Neural progenitor cell (in vitro differentiated cells): ENCODE measurements at places on chromosomes 12 and 14. TPM values are rescaled to one million over a fixed set of nuclear protein-coding genes. Genes with fewer than 3 reads are reported as not detected.

CRY1 gene
- 36.7 and 51.3 TPM in 2 replicates for total RNA-seq

SLC2A3 gene
- total RNA-seq: 462 and 548 TPM in 2 replicates

LPAR5 gene
- 0.04 and 0.22 TPM in 2 replicates for total RNA-seq

RNF10 gene
- total RNA-seq: 75.9 and 131 TPM in 2 replicates

TCTN2 gene
- total RNA-seq: 15.6 and 15.8 TPM in 2 replicates

- H3K27me3 ChIP-seq: no peaks in the 10 kb centered on the region
- no peak overlapping the region for H3K27ac ChIP-seq
- no peak for DNase-seq
- peaks cover 15% of the 10 kb centered on the region for H3K36me3 ChIP-seq
- no peaks in the 10 kb centered on the region for H3K4me1 ChIP-seq
Measured at GRCh38 chr14:52640137-52640536, 55.2 kb downstream of the ERO1A start.

DNA sequence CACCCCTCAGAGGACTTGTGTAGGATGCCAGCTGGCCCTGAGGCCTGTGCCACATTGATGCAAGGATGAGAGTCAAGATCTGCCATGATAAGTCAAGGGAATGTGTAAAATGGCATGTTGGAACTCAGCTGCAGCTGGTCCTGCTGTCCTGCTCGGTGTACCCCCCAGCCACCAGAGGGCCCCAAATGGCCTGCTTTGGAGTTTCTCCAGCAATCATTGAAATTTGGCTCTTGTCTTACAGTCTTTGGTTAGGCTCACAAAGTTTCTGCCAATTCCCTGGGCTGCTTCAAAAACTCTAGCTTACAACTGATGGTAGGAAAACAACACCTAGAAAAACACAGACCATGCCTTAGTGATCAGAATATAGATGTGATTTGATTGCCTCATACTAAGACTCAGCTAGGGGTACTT is 76.8 kb downstream of the HSD17B6 start:
- H3K36me3 ChIP-seq: no peaks in the 10 kb centered on the region
- H3K27me3 ChIP-seq: no peaks in the 10 kb centered on the region
- peak; percentile 80 for DNase-seq

GRCh38 chr14:51310505-51310944 is 70.5 kb downstream of the TMX1 start:
- H3K4me1 ChIP-seq: no peaks in the 10 kb centered on the region
- DNase-seq: no peak
- H3K36me3 ChIP-seq: no peaks in the 10 kb centered on the region

DNA sequence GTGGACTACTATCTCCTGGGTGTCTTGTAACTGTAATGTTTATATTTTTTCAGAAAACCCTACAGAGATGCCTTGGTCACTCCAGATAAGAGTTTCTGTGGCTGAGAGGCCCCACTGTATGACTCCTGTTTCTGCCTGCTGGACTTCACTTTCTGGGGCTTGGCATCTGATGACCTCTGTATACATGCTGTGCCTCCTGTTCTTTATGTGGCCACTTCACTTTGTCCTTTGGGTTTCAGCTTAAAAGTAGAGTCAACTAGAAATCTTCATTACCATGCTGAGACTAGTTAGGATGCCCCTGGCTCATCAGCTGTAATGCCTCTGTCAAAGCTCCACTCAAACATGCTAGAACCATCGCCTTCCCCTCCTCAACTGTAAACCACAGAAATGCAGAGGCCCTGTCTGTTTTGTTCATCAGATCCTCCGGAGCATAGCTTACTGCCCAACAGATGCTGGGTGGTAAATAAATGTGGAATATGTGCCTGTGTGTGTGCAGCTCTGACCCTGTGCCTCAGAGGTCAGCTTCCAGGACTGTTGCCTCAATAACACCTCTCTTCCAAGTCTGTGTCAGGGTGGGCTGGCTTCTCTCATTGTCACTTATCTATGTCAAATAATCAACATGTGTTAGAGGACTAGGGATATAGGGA is 25.5 kb downstream of the ZNF664 start:
- DNase-seq: no peak

GRCh38 chr14:35158951-35159653 is 36.8 kb downstream of the PRORP start:
- peak overlapping the region; percentile 6 for H3K27ac ChIP-seq
- DNase-seq: peak; percentile 75
- H3K4me3 ChIP-seq: no peak overlapping the region
- H3K27me3 ChIP-seq: no peaks in the 10 kb centered on the region
- peaks cover 14% of the 10 kb centered on the region for H3K4me1 ChIP-seq

- no peak overlapping the region for H3K4me3 ChIP-seq
- H3K27me3 ChIP-seq: no peaks in the 10 kb centered on the region
- no peaks in the 10 kb centered on the region for H3K36me3 ChIP-seq
- peaks cover 6% of the 10 kb centered on the region for H3K4me1 ChIP-seq
- no peak overlapping the region for H3K27ac ChIP-seq
Measured at GRCh38 chr14:22657861-22658260, 13.7 kb upstream of the OR6J1 start.

DNA sequence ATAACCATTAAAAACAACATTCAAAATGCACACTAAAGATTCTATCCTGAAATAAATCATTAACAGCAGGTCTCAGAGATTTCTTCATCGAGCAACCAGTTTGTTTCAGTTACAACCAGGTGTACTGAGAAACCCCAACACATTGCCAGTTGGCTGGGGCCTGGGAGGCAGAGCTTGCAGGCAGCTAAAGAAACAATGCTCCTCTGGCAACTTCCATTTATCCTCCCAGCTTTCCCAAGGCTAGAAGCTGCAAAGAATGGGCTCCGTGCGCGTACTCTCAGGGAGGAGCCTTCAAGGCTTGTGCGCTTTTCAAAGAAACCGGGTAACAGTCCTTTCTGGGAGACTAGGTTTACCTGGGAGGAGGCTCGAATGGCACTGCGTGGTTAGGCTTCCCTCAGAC is 181.6 kb downstream of the MSRB3 start:
- peaks cover 7% of the 10 kb centered on the region for H3K4me1 ChIP-seq
- DNase-seq: peak; percentile 53
- H3K4me3 ChIP-seq: no peak overlapping the region
- no peaks in the 10 kb centered on the region for H3K36me3 ChIP-seq

- no peaks in the 10 kb centered on the region for H3K36me3 ChIP-seq
- H3K4me1 ChIP-seq: peaks cover 22% of the 10 kb centered on the region
- no peak overlapping the region for H3K4me3 ChIP-seq
Measured at GRCh38 chr12:93061473-93062419, 132.7 kb upstream of the EEA1 start.

DNA sequence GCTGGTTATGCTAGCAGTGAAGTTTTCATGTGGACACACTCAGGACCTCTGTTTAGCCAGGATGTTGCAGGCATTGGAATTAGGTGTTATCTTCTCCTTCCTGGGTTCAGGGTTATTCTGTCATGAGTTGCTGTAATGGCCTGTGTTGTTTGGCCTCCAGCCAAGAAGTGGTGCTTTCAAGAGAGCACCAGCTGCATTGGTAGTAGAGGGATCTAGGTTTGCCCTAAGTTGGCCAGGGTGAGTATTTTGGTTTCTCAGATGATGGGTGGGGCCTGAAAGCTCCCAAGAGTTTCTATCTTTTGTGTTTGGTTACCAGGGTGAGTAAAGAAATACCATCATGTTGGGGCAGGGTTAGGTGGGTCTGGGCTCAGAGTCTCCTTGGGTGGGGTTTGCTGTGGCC is 2.7 kb upstream of the GZMH start:
- H3K27ac ChIP-seq: no peak overlapping the region
- H3K27me3 ChIP-seq: no peaks in the 10 kb centered on the region
- H3K4me3 ChIP-seq: no peak overlapping the region
- no peaks in the 10 kb centered on the region for H3K36me3 ChIP-seq
- no peak for DNase-seq
- no peaks in the 10 kb centered on the region for H3K4me1 ChIP-seq

DNA sequence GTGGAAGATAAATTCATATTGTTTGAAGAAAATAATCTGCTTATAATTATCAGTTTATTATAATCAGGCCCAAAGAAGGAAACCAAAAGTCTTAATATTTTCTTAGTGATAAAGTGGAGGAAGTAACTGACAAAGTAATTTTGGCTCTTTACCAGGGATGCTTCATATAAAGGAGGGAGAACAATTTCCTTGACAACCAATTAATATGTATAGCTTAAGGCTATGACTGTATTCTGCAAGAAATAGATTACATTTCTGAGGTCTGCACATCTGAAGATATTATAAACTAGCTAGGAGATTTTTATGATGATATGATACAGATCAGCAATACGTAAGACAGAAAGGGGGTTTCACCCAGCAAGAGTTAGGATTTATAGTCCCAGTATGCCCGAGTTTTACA is 90.8 kb downstream of the BICD1 start:
- no peaks in the 10 kb centered on the region for H3K4me1 ChIP-seq
- H3K36me3 ChIP-seq: peaks cover 11% of the 10 kb centered on the region
- DNase-seq: no peak
- H3K4me3 ChIP-seq: no peak overlapping the region

GRCh38 chr14:103476631-103477030 is 46.0 kb downstream of the CKB start:
- no peak for DNase-seq
- no peak overlapping the region for H3K4me3 ChIP-seq
- no peaks in the 10 kb centered on the region for H3K27me3 ChIP-seq
- H3K36me3 ChIP-seq: peaks cover 14% of the 10 kb centered on the region
- no peaks in the 10 kb centered on the region for H3K4me1 ChIP-seq

- DNase-seq: peak; percentile 18
- H3K27me3 ChIP-seq: no peaks in the 10 kb centered on the region
- no peaks in the 10 kb centered on the region for H3K36me3 ChIP-seq
- peaks cover 6% of the 10 kb centered on the region for H3K4me1 ChIP-seq
Measured at GRCh38 chr14:69013943-69014782, 35.1 kb upstream of the ACTN1 start.

DNA sequence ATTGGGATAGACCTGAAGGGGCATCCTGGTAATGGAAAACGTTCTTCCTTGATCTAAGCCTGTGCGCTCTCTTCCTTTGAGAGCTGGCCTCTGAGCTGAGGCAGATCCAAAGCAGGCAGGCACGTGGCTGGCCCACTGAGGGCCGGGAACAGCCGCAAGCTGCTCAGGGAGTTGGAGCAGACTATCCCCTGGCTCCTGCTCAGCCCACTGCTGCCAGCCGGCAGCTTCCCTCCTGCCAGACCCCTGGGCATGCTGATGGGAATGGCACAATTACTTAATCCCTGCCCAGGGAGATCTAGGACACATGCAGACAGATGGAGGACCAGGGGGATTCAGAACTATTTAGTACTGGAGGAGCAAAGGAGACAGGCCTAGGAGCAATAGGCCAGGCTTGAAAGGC is 14.4 kb downstream of the NEUROD4 start:
- H3K4me1 ChIP-seq: peaks cover 10% of the 10 kb centered on the region
- no peaks in the 10 kb centered on the region for H3K36me3 ChIP-seq
- no peaks in the 10 kb centered on the region for H3K27me3 ChIP-seq
- no peak overlapping the region for H3K4me3 ChIP-seq

DNA sequence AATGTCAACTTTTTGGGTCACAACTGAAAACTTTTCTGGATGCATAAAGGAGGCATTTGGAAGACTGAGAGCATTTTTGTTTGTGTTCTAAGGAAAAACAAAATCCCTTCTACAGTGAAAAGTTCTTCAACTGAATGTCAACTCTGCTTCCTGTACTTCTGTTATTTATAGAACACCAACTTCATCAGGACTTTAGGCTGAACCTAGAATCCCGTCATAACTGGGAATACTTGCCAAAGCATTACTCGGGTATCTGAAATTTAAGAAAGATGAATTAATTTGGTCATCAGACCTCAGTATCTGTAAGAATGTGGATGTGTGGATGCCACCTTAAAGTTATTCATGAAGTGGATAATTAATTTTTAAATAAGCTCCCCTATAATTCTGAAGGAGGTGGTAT is 73.2 kb downstream of the FERMT2 start:
- DNase-seq: no peak
- H3K27ac ChIP-seq: no peak overlapping the region
- H3K4me1 ChIP-seq: peaks cover 9% of the 10 kb centered on the region
- no peaks in the 10 kb centered on the region for H3K27me3 ChIP-seq
- H3K4me3 ChIP-seq: no peak overlapping the region
- H3K36me3 ChIP-seq: peaks cover 34% of the 10 kb centered on the region

DNA sequence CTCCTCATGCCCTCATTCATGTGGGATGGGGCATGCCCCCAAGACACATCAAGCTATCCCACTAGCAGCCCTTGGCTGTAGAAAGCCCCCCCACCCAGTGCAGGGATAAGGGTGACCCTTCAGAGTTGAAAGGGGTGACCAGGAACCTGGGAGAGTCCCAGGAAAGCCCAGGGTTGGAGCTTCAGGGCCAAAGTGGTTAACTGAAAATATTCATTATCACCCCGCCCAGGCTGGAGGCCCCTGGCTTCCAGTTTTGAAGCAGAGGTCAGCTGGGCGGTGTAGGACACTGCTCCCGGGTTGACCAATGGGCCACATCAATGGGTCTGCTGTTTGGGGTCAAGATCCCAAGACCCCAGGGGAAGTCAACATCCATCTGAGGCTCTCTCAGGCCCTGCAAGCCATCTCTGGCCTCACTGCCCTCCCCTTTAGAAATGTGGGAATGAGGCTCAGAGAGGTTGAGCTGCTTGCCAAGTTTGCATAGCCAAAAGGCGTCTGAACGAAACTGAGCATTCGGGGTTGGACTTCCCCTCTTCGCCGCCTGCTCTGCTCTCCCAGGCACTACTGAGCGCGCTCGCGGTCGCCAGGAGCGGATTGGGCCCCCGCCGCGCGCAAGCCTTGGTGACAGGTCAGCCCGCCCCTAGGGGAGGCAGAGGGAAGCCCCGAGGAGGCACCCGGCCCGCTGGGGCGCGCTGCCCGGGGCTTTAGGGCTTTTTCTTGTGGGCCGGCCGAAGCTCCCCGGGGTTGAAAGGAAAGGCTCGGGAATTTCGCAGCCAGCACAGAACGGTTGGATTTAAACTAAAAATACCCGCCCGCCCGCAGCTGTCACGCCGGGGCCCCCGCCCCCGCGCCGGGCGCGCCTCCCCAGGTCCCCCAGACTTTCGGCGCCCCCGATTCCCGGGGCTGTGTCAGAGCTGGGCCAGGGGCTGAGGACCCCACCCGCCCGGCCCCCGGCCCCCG is 576 bp downstream of the SYNE3 start:
- peaks cover 21% of the 10 kb centered on the region for H3K4me1 ChIP-seq
- no peak overlapping the region for H3K27ac ChIP-seq
- peak overlapping the region; percentile 59 for H3K4me3 ChIP-seq
- no peaks in the 10 kb centered on the region for H3K36me3 ChIP-seq

- H3K27ac ChIP-seq: no peak overlapping the region
- peak overlapping the region; percentile 95 for H3K4me3 ChIP-seq
- peaks cover 24% of the 10 kb centered on the region for H3K4me1 ChIP-seq
- peaks cover 39% of the 10 kb centered on the region for H3K27me3 ChIP-seq
- peak; percentile 66 for DNase-seq
Measured at GRCh38 chr14:104794631-104794992, 936 bp downstream of the AKT1 start.

GRCh38 chr12:2212537-2212936 is 159.8 kb downstream of the CACNA1C start:
- no peaks in the 10 kb centered on the region for H3K36me3 ChIP-seq
- no peaks in the 10 kb centered on the region for H3K27me3 ChIP-seq
- no peak for DNase-seq
- H3K4me1 ChIP-seq: peaks cover 11% of the 10 kb centered on the region
